Vagina (tissue), 2 donors: ENCODE measurements at places on chromosomes 7 and 10. TPM values are rescaled to one million over a fixed set of nuclear protein-coding genes. Genes with fewer than 3 reads are reported as not detected.

DNA sequence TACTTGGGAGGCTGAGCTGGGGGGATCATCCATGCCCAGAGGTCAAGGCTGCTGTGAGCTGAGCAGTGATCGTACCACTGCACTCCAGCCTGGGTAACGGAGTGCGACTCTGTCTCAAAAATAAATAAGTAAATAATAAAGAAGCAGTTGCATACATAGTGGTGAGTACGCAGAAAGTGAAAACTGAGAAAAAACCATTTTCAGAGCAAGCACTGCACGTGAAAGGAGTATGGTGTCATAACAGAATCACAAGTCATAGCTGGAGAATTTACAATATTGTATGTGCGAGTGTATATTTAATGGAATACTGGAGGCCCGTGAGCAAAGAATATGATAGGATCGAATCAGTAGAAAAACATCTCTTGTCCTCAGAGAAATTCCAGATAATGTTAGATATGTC, 22.3 kb downstream of the KIAA1217 start:
- DNase-seq: no peak
- H3K27me3 ChIP-seq: no peaks in the 10 kb centered on the region
- no peaks in the 10 kb centered on the region for H3K36me3 ChIP-seq
- H3K27ac ChIP-seq: no peak overlapping the region

DNA sequence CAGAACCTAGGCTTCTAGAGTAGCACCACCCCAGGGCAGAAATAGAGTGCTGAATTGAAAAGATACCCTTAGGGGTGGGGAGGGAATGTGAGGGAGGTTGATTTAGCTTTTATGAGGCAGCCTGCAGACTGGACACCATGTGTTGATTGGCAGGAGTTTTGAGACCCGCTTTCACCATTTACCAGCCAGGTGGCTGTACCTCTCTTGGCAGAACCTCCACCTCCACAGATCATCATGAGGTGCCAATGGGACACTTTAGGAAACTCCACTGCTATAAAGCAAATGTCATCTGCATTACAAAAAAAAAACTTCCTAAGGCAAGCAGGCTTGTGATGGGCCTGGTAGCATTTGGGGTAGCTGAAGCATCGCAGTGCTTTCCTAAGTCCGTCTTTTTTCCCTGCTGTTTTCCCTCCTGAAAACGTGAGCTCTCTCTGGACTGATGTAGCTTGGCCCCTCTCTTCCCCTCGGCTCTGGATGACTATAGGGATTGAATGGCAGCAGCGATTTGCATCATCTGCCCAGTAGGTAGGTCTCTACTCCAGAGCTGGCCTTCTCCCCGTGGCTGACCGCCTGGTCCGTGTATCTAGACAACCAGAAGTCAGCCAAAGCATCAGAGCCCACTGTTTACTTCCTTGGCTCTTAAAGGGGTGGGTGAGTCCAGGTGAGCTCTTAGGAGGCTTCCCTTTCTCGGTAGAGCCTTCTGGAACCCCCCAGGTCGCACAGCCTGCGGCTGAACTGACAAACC, 1.3 kb downstream of the PCBD1 start:
- H3K36me3 ChIP-seq: no peaks in the 10 kb centered on the region
- H3K27ac ChIP-seq: peak overlapping the region; percentile 93
- no peak for DNase-seq
- H3K4me3 ChIP-seq: peak overlapping the region; percentile 82
- no peaks in the 10 kb centered on the region for H3K27me3 ChIP-seq
- H3K4me1 ChIP-seq: peaks cover 13% of the 10 kb centered on the region

- H3K36me3 ChIP-seq: no peaks in the 10 kb centered on the region
- H3K27ac ChIP-seq: no peak overlapping the region
Measured at GRCh38 chr10:1199897-1200721, 143.9 kb downstream of the WDR37 start.

DNA sequence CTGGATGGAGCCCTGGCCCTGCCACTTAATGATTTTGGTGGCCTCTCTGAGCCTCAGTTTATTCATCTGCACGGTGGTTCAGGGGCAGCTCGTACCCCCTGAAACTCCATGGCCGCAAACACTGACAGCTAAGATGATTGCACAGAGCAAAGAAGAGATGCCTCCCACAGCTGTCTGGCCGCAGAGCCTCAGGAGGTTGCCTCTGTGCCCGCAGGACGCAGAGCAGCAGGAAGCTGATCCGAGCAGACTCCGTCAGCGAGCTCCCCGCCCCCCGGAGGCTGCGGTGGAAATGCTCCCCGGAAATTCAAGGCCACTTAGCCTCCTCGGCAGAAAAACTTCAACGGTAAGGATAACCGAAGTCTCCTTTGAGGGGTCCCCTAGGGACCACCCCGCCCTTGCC, 30.2 kb upstream of the C10orf53 start:
- H3K36me3 ChIP-seq: no peaks in the 10 kb centered on the region
- no peaks in the 10 kb centered on the region for H3K4me1 ChIP-seq
- DNase-seq: no peak
- no peak overlapping the region for H3K27ac ChIP-seq
- H3K4me3 ChIP-seq: no peak overlapping the region
- H3K27me3 ChIP-seq: no peaks in the 10 kb centered on the region

GRCh38 chr7:43879477-43879876, 10.2 kb upstream of the MRPS24 start:
- no peaks in the 10 kb centered on the region for H3K36me3 ChIP-seq
- H3K27ac ChIP-seq: no peak overlapping the region
- H3K4me3 ChIP-seq: no peak overlapping the region
- H3K4me1 ChIP-seq: no peaks in the 10 kb centered on the region
- H3K27me3 ChIP-seq: no peaks in the 10 kb centered on the region
- no peak for DNase-seq

LRGUK gene
- total RNA-seq: 2.9 TPM

GRCh38 chr7:107632492-107632865, 28.1 kb upstream of the SLC26A4 start:
- no peaks in the 10 kb centered on the region for H3K27me3 ChIP-seq
- H3K36me3 ChIP-seq: peaks cover 6% of the 10 kb centered on the region
- H3K27ac ChIP-seq: no peak overlapping the region
- H3K4me3 ChIP-seq: no peak overlapping the region

DNA sequence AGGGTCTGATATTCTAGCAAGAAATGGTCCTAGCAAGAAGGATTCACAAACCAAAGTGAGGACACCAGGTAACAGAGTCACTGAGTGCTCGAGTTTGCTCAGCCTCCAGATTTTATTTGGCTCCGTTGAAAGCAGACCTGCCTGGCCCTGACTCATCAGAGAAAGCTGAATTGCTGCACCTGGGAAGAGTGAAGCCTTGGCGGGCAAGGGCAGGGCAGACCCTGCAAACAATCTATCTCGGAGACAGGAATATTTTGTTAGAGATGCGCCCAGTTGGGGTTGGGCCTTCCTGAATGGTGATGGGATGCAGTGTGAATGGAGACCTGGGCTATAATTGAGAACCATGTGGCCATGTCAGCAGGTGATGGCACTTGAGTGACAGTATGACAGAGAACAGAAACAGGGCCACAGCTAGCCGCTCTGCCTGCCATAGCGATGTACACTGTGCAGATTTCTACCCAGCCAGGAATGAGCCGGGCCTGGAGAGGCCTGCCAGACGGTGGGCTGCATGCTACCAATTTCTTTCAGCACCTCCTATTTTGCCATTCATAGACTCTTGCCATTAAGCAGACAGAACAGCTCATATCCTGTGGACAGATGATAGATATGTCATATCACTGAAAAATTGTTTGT, 744.2 kb downstream of the LRMDA start:
- DNase-seq: no peak
- no peaks in the 10 kb centered on the region for H3K4me1 ChIP-seq
- H3K27me3 ChIP-seq: no peaks in the 10 kb centered on the region
- H3K4me3 ChIP-seq: no peak overlapping the region
- H3K36me3 ChIP-seq: no peaks in the 10 kb centered on the region

ZPBP gene
- total RNA-seq: not detected

CALN1 gene
- total RNA-seq: 6.9 TPM

GRCh38 chr7:16651396-16652239, 5.6 kb downstream of the BZW2 start:
- H3K27ac ChIP-seq: no peak overlapping the region
- peaks cover 63% of the 10 kb centered on the region for H3K4me1 ChIP-seq
- H3K36me3 ChIP-seq: no peaks in the 10 kb centered on the region
- H3K4me3 ChIP-seq: no peak overlapping the region
- no peaks in the 10 kb centered on the region for H3K27me3 ChIP-seq
